ENCODE measurements at places on chromosomes 5 and 9.

DNA sequence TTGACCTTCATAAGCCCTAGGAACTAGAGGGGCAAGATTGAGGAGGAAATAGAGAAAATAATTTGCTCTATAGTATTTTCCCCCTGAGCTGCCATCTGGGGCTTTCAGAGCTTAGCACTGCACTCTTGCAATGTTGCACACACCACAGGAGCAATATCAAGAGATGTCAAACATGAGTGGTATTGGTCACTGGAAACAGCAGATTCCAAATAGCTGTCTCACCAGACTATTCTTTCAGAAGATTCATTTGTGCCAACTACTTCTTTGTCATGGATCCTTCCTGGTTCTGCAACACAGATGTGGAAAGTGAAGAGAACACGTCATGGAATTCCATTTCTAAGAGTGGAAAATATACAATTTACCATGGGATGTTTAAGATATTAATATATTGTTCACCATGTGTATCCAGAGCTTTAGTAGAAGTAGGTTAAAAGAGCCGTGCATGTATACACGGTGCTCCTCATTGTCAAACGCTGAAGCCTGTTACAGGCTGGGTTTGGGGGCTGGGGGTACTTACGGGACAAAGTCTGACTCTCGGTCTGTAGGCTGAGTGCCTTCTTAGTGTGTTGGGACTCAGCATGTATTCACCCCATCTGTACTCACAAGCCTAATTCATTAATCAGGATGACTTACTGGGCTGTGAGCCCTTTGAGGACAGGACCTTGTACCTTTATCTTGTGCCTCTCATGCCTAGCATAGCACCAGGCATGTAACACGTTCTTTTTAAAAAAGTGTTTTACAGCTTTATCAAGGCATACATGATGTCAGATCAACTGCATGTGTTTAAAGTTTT is 31.4 kb upstream of the GDNF start:
- no peak for DNase-seq

GRCh38 chr9:125536776-125537175 is 170.2 kb downstream of the MAPKAP1 start:
- no peak for DNase-seq

GRCh38 chr5:178306430-178307225 is 74.0 kb upstream of the PHYKPL start:
- DNase-seq, result no peak

GRCh38 chr5:98214240-98215051 is 559.0 kb upstream of the RGMB start:
- no peak for DNase-seq

DNA sequence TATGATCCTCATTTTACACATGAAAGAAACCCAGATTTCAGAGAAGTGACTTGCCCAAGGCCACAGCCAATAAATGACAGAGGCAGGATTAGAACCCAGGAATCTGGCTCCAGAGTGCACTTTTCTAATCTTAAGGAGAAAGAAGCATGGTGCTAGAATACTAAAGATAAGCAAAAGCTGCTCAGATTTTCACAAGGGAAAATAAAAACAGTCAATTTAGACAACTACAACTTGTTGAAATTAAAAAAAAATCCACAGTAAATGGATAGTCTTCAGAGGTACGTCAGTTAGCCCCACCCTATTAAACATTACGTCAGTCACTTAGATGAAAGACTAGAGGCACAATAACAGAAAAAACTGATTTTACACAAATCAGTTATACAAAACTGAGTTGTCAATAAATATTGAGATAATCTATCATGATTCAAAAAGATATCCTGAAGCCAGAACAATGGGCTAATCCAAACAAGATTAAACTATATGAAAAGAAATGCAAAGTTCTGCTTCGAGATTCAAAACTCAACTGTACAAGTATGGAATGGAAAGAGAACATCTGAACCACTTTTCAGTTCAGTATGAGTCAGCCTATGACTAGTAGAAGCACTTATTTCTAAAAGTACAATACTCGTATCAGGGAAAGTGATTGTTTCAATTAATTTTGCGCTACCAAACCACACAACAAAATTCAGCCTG is 9.3 kb downstream of the TMEM245 start:
- no peak for DNase-seq

GRCh38 chr9:607417-607816 is 234.1 kb upstream of the DMRT1 start:
- DNase-seq, result no peak

DNA sequence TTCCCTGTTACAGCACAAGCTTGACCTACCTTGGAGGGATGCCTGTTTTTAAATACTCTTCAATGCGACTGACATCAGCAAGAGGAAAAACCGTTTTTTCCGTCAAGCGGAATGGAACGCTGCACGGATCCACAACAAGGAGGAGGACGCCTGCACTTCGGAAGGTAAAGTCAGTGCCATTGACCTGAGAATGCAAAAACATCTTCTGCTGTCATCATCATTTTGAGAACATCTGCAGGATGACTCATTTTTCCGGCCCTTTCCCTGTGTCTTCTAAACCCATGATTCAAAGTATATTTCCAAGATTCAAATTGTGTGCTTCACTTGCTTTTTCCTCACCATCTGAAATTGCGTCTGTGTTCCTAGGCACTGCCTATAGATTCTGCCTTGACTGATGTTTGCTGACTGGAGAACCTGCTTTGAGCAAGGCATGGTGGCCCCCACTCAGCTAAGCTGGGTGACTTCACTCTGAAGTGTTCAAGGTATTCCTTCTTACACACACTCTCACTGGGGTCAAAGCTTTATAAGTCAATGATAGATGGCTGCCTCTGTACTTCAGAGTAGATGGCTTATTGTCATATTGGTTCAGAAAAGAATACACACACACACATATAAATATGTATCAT is 78.1 kb downstream of the CEMIP2 start:
- no peak for DNase-seq

DNA sequence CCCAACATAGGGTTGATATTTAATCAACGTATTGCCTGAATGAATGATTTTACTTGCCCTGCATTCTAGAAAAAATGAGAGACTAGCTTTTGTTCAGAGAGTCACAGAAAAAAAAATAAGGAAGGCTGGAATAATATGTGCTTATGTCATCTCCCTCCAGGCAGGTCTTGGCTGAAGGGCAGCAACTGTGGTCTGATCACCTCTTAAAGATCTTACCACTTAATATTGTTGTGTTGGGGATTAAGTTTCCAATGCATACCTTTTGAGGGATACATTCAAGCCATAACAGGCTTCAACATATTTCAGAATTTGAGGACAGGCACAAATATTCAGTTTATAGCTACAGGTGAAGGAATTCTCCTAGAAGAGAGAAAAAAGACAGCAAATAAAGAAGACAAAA is 157.3 kb upstream of the S1PR3 start:
- DNase-seq, result no peak

DNA sequence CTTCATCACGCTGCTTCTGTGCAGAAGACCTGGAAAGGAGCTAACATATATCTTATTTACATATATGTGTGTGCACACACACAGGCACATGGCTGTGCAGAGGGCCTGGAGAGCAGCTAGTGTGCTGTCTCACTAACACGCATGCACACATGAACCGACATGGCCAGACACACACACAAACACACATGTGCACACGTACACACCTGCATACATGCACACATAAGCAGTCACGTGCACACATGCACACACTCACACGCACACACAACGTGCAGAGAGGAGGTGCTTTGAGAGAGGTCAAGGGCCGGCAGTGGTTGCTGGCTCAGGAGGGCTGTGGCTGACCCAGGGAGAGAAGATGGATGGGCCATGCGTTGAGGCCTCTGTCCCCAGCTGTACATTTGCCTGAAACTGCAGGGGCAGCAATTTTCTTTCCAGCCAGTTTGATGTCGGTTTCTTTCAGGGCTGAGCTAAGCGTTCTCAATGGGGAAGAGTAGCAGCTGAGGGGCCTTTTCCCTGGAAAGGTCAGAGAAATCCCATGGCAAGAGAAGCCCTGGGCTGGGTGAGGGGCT is 66.7 kb downstream of the OLFM1 start:
- DNase-seq, result no peak

DNA sequence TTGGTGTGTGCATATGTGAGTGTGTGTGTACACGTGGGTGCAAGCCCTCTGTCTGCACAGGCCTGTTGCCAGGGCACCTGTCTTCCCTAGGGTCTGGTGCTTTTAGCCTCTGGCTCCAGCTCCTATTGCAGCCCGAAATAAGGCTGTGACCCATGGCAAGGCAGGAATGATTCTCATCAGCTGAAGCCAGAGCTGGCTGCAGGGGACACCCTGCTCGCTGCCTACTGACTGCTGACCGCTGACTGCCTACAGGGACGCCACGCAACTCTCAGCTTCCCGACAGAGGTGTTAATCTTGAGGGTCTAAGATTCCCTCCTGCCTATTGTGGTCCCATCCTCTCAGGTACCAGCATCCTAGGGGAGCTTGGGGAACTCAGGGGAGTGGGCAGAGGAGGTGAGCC is at the start of gene MYOZ3:
TSS of gene MYOZ3 (plus strand) at position 166 of the 400 bp plus-strand sequence. CDS start 1,691 bp downstream, outside the sequence.
- no peak for DNase-seq

DNA sequence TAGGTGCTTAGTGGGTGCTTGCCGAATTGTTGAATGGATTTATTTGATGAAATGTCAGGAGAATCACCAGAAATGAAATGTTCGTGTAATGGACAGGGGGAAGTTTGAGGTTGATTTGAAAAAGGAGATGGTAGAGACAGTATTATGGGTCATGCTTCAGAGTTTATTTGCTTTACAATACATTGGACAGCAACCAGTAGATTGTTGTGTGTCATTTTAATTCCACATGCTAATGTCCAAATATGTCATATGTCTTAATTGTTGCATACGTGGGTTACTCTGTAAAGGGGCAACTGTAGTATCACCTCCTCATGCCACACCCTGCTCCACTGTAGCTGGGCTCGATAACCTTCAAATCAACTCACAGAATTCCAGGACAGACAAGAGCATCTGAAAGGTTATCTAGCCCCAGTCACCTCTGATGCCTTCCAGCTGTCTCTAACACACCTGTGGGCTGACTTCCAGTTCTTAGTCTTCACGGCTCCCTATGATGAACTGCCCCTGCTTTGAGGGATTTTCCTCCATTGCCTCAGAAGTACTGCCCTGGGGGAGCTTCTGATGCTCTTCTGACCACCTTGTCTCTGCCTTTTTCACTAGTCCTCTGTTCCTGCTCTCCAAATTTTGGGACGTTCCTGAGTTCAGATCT is 1.7 kb downstream of the PDCD1LG2 start:
- DNase-seq, result no peak

DNA sequence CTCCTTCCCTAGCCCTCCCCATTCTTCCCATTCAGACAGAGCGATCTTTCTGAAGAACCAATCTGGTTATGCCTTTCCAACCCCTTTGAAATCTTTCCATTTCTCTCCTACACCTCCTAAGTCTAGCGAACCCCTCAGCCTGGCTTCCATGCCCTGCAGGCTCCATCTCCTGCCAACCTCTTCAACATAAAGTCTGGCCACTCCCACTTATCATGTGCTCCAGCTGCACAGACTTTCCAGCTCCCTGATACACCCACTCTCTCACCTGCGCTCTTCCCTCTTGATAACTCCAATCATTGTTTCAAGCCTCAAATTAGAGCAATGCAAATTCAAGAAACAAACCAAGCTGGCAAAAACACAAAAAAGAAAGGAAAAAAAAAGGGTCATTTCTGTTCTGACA is 3.8 kb upstream of the ORM1 start:
- no peak for DNase-seq

- no peak for DNase-seq
These were observed 30.6 kb upstream of the RAB14 start for GRCh38 chr9:121232251-121232650.

DNA sequence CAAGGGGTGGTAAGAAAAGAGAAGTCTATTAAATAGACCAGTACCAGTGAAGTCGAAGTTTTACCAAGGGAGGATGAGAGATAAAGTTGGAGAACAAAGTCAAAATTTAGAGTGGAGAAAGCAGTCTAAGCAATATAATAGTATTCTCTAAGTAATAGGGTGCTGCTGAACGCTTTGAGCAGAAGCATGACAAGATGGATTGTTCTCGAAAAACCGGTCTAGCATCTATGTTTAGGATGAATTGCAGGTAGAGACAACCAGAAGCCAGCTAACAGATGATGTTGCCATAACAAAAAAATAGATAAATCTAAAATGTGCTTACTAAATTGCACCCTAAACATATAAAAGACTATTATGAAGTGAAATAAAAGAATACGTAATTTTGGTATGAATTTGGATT is 237.0 kb downstream of the PRELID2 start:
- no peak for DNase-seq

DNA sequence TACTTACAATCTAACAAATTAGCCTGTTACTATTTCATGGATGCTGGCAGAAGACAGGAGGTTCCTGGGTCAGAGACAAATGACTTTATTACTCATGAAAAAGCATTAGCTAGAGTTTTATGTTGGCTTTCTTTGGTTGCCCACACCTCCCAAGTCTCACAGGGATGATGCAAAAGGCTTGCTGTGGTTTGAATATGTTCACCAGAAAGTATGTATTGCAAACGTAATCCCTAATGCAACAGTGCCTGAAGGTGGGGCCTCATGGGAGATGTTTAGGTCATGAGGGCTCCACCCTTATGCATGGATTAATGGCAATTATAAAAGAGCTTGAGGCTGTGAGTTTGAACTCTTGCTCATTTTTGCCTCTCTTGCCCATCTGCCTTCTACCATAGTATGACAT is 28.5 kb downstream of the DPYSL3 start:
- DNase-seq, result no peak

DNA sequence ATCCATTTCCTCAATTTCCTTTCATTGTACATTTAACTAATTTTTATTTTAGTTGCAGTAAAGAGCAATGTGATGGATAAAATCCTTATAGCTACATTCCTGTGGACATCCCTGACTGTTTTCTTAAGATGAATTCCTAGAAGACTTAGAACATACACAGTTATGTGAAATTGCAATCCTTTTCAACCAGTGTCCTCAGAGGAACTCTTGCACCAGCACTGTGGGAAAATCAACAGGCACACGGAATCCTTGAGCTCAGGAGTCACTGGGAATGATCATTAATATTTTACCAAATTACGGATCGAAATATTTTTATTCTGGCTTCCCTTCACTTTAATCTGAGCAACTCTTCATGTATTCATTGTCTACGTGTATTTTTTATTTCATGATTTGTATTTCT is 901.9 kb upstream of the WWC1 start:
- DNase-seq, result no peak

GRCh38 chr9:128902351-128903078 is 18.3 kb upstream of the PHYHD1 start:
- DNase-seq, result no peak

DNA sequence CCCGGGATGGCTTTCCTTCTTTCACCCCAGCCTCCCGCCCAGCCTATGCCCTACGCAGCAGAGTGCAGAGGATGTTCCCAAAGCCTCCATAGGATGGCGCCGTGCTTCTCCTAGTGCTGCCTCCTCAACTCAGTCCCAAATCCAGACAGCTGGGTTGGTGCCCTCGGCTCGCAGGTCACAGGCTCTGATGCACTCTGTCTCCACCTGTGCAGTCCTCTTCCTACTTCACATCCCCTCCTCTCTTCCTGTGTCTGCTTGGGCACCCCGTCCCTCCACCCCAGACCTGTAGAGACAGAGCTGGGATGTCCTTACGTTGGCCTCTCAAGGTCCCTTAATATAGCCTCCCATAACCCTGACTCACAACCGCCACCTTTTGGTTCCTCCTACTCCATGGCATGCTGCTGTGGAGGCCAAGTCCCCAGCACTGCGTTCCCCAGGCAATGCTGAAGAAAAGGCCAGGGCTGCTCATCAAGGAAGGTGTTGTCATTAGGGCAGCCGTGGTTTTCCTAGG is 314.4 kb downstream of the GADD45G start:
- no peak for DNase-seq
